Smooth muscle cell of trachea (primary cell): ENCODE measurements at places on chromosomes 5 and 9. TPM values are rescaled to one million over a fixed set of nuclear protein-coding genes. Genes with fewer than 3 reads are reported as not detected.

Gene C5orf58
- total RNA-seq: not detected in 2 replicates

Gene SLC46A2
- total RNA-seq: not detected in 2 replicates

Gene PTBP3
- 13.6 and 16.3 TPM in 2 replicates for total RNA-seq

Gene PCSK1
- 0.15 and 0.17 TPM in 2 replicates for total RNA-seq

Gene SPATA9
- total RNA-seq: 0.29 and 0.33 TPM in 2 replicates

Gene ZNF608
- total RNA-seq: 13.4 and 17.3 TPM in 2 replicates

Gene CRHBP
- under 0.01 and 3.5 TPM in 2 replicates for total RNA-seq

Gene OR13C4
- total RNA-seq: not detected in 2 replicates
